ENCODE measurements at places on chromosomes 5 and 9. TPM values are rescaled to one million over a fixed set of nuclear protein-coding genes. Genes with fewer than 3 reads are reported as not detected.

SPATA31A3 gene
- total RNA-seq = not detected

FAM151B gene
- 3.9 TPM for total RNA-seq

RRAGA gene
- 56.6 TPM for total RNA-seq

MYOT gene
- total RNA-seq = not detected

IFNA2 gene
- not detected for total RNA-seq

SECISBP2 gene
- total RNA-seq = 21.8 TPM

ARL10 gene
- total RNA-seq = 11.3 TPM

TRIM36 gene
- 0.09 TPM for total RNA-seq

NAIF1 gene
- 17.8 TPM for total RNA-seq

INSL4 gene
- not detected for total RNA-seq

OR13C5 gene
- not detected for total RNA-seq

LCN9 gene
- total RNA-seq = not detected

FOXD4L3 gene
- total RNA-seq = not detected

PCDHB6 gene
- 0.16 TPM for total RNA-seq

ZER1 gene
- 19.1 TPM for total RNA-seq

FOXI1 gene
- not detected for total RNA-seq

RNF180 gene
- 0.63 TPM for total RNA-seq

C5orf34 gene
- 1.9 TPM for total RNA-seq

FANCC gene
- 3.9 TPM for total RNA-seq

MARCOL gene
- not detected for total RNA-seq

MAMDC2 gene
- 0.52 TPM for total RNA-seq

PALM2AKAP2 gene
- 1.9 TPM for total RNA-seq

PLCXD3 gene
- under 0.01 TPM for total RNA-seq

F2RL2 gene
- total RNA-seq = 10.4 TPM

PDGFRB gene
- total RNA-seq = 71.1 TPM

IL13 gene
- total RNA-seq = not detected

ARL14EPL gene
- total RNA-seq = 0.69 TPM

SPINK5 gene
- 0.09 TPM for total RNA-seq

DMRT3 gene
- not detected for total RNA-seq

CKMT2 gene
- 1.3 TPM for total RNA-seq

SLC38A9 gene
- total RNA-seq = 31.1 TPM

LHX3 gene
- total RNA-seq = not detected

TNIP1 gene
- total RNA-seq = 66.6 TPM

PCDHGC4 gene
- total RNA-seq = 3.3 TPM

C5orf52 gene
- total RNA-seq = not detected

PTPRD gene
- 13.1 TPM for total RNA-seq

SCGB3A2 gene
- total RNA-seq = not detected

ZFAND5 gene
- 53.9 TPM for total RNA-seq

CCNO gene
- total RNA-seq = 0.17 TPM

NIPAL4 gene
- total RNA-seq = not detected

GABRB2 gene
- total RNA-seq = not detected

KIF24 gene
- total RNA-seq = 0.63 TPM

GCNT4 gene
- 0.16 TPM for total RNA-seq

MLANA gene
- not detected for total RNA-seq

LOX gene
- total RNA-seq = 20.0 TPM

HACD4 gene
- total RNA-seq = 4.9 TPM

ENTPD2 gene
- total RNA-seq = under 0.01 TPM

GPR150 gene
- 0.32 TPM for total RNA-seq
